Activated CD4-positive, alpha-beta memory T cell treated with anti-CD3 and anti-CD28 coated beads, Interleukin-2, amount 10 ng/mL, durations not matched to agents 7 days and 5 days (primary cell): ENCODE measurements at places on chromosomes 7 and 10. TPM values are rescaled to one million over a fixed set of nuclear protein-coding genes. Genes with fewer than 3 reads are reported as not detected.

DNA sequence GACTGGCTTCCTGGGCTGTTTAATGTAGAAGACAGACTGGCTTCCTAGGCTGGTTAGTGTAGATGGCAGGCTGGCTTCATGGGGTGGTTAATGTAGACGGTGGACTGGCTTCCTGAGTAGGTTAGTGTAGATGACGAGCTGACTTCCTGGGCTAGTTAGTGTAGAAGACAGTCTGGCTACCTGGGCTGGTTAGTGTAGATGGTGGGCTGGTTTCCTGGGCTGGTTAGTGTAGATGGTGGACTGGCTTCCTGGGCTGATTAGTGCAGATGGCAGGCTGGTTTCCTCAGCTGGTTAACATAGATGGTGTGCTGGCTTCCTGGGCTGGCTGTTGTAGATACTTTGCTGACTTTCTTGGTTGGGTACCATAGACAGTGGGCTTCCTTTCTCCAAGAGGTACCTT, 122.9 kb upstream of the PPP2R2D start:
- DNase-seq, result no peak

GRCh38 chr7:1458683-1459511, at the start of gene MICALL2:
Gene MICALL2 (minus strand): TSS chr7:1459470. CDS start chr7:1459326, 144 bp downstream.
- DNase-seq, result peak; percentile 27

- DNase-seq, result no peak
Measured at GRCh38 chr7:37516664-37517063, 68.0 kb upstream of the ELMO1 start.

- DNase-seq, result no peak
Measured at GRCh38 chr7:91720260-91720937, 160.1 kb downstream of the MTERF1 start.

Gene FAM13C
- not detected for total RNA-seq

- DNase-seq, result no peak
Measured at GRCh38 chr10:82981137-82981723, 1106.2 kb downstream of the NRG3 start.

- no peak for DNase-seq
Measured at GRCh38 chr10:70221030-70221429, 12.2 kb downstream of the PPA1 start.
